Naive B cell (primary cell): ENCODE measurements at places on chromosomes 2 and 18.

DNA sequence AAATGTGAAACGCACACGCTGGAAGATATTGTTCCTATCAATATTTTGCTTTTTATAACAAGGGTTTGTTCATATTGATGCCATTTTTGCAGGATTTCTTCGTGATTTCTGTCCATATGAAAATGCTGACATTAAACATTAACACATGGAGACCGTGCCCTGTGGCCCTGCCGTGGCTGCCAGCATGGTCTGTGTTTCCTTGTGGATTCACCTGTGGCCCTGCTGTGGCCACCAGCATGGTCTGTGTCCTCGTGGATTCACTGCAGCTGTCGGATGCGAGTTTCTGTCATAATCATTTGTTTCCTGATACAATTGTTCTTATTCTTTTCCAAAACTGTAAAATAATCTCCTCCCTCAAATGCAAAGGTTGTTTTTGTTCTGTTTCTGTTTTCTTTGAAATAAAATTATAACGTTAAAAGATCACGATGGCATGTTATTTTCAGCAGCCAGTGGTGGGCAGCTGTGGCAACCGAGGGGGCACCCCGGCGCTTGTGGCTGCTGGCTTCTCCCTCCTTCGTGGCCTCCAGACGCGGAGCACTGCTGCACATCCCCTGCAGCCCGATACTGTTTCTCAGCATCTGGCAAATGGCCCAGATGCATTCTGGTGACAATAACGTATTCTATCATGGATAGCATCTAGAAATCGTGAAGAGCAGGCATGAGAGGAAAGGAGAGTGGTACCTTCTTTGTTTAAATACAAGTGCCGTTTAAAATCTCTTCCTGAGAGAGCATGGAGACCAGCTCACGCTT lies 143.5 kb downstream of the PTGR3 start:
- no peak for DNase-seq

GRCh38 chr2:236160366-236161081 lies 7.7 kb downstream of the GBX2 start:
- DNase-seq, result no peak

DNA sequence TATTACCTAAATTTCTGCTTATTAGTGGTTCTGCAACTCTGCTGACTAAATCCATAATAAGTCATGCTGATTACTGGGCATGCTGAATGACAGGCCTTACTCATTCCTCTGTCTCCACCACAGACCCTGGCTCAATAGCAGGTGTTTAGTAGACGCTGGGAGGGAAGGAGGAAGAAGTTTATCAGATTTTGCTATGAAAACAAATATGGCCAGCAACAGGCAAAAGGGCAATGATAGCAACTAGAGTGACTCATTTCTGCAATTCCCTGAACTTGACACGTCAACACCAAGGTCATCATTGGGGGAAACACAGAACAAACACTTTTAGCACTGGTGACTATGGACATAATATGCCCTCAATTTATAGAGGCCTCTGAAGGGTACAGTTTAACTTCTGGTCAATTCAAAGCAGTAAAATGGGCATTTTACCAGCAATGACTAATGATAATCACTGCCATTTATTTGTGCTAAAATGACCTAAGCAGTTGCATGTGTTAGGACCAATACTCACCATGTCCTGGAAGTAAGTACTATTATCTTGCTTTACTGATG lies 35.2 kb downstream of the TMEM163 start:
- DNase-seq, result no peak

DNA sequence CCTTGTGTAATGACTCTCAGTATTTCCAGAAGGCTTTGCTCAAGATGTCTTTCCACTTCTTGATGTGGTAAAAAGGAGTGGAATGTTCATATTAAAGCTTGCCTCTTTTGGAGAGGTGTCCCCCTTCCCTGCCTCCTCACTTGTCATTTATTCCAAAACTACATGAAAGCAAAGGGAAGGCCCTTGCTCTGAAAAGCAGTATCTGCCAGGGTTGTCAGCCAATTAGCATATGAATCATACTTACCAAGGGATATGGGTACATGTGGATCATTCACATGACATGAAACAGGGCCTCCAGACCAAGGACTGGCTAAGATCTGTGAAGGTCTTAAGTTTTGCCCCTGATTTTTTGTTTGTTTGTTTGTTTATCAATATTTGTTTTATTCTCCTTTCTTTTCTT lies 31.3 kb downstream of the ANXA4 start:
- no peak for DNase-seq

GRCh38 chr2:182358601-182359000 lies 68.2 kb downstream of the PDE1A start:
- DNase-seq, result no peak

GRCh38 chr18:49052891-49053644 lies 102.3 kb upstream of the SMAD7 start:
- DNase-seq, result peak; percentile 64

DNA sequence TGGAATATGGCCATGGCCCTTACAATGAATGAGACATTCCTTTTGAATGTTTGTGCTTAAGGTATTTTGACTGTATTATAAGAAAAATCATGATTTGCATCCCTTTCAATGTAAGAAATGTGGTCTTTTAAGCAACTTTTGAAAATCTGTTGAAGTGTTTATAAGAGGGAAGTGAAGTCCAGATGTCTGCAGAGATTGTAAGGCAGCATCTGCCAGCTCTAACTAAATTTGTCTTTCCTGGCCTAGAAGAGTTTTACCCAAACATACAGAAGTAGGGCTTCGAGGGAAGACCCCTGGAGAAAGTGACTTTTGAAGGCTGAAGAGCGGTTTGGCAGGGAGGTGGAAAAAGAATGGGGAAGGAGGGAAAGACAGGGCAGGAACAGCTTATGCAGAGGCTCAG lies 12.2 kb downstream of the EML6 start:
- DNase-seq, result no peak

DNA sequence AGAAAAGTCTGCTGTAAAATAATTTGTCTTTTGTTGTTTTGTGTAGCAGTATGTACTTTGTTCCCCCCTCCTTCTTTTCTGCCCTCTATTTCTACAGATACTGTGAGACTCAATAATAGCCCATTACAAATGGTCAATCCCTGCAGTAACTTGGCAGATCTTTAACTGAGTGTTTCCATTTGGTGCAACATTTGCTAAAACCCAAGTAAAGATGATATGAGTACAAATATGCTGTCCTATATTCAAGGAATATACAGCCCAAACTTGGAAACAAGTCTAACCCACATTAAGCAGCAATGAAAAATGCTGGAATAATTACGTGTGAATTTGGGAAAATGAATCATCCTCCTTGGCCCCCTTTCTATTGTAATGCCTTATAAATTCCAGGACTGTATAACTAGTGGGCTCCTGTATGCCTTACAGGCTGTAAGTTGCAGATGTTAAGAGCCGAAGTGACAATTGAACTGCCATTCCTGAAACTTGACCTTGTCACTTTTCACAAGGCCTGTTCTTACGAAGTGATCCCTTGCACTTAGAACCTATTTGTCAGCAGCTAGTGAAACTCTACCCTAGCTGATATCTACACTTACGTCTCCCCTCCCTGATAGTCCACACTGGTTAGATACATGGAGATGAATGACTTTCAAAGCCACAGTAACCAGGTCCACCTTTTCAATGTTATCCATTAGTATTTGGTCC lies 104.9 kb downstream of the IRS1 start:
- no peak for DNase-seq

GRCh38 chr2:42074661-42075060 lies 26.8 kb downstream of the PKDCC start:
- DNase-seq, result no peak

DNA sequence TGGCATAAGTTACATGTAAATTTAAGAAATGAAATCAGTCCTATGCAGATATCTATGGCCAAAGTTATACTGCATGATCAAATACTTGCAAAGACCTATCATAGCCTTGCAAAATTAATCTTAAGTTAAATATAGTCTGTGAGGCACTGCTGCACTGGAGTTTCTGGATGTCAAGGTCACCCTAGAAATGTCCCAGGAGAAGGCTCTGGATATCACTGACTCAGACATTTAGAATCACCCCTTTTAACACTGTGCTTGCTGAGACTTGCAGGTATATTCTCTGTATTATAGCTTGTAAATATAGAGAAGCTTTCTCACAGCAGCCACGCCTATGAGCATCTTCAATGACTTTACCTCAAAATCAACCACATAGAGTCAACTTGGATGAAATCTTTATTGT lies 51.5 kb downstream of the ETAA1 start:
- no peak for DNase-seq

- no peak for DNase-seq
Measured at GRCh38 chr2:60710707-60711106, 45.4 kb upstream of the PAPOLG start.

- no peak for DNase-seq
Measured at GRCh38 chr2:128086244-128086643, 4.8 kb upstream of the UGGT1 start.

DNA sequence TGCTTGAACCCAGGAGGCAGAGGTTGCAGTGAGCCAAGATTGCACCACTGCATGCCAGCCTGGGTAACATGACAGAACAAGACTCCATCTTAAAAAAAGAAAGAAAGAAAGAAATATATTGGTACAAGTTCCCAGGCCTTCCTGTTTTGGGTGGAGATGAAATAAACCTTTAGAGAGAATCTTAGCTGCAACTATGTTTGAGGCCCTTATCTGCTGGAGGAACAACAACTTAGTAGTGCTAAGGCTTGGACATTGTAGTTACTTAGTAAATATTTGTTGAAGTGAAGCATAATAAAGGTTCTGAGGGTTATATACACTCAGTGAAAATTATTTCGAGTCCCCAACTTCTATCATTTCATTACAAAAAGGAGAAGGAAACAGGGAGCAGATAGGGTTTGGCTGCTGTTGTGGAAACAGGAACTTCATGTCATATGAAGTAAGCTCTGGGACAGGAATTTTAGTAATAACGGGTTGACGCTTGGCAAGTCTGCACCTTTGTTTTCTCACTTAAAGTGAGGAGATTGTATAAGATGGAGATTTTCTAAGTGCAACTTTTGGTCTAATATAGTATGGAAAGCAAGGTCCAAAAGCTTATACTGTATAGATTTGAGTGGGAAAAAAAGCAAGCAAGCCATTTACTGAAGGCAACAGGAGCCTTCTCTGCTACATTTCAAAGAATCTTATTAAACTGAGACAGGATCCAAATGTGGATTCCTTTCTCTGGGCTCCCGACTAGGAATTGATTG lies 40.0 kb upstream of the AGPS start:
- DNase-seq, result no peak

DNA sequence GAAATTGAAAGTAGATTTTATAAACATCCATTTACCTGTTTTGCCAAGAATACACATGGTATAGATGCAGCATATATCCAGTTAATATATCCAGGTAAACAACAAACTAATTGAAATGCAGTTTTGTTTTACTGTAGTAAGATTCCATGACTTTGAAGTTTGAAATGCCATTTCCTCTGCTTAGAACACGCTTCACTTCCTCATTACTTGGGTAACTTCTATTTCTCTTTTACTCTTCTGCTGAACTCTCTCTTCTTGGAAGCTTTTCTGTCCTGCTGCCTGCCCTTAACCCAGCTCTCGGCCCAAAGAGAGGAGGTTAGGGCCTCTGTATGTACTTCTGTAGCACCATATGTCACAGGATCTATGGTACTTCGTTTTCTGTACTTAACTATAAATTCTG lies 14.1 kb upstream of the IL1RL2 start:
- no peak for DNase-seq

GRCh38 chr2:35960596-35960995 lies 395.0 kb upstream of the CRIM1 start:
- DNase-seq, result no peak

- no peak for DNase-seq
Measured at GRCh38 chr18:58785171-58785805, 79.4 kb upstream of the ZNF532 start.

- no peak for DNase-seq
Measured at GRCh38 chr2:128584296-128584890, 265.7 kb upstream of the HS6ST1 start.

DNA sequence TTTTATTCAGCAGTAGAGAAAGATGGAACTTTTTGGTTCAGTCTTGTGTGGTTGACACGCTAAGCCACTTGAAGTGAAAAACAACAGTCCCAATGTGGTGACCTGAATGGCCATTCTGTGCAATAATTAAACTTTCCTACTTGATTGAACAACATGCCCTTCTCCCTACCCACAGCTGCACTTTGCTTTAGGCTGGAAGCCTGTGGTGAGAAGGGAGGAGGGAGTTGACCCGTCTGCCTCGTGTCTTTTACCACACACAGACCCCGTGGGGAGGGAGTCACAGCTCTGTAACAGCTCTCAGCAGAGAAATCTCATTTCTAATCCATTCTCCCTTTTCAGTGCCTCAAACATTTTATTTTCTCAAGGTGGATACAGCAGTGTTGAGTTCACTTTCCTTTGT lies 138.2 kb upstream of the PKDCC start:
- no peak for DNase-seq

DNA sequence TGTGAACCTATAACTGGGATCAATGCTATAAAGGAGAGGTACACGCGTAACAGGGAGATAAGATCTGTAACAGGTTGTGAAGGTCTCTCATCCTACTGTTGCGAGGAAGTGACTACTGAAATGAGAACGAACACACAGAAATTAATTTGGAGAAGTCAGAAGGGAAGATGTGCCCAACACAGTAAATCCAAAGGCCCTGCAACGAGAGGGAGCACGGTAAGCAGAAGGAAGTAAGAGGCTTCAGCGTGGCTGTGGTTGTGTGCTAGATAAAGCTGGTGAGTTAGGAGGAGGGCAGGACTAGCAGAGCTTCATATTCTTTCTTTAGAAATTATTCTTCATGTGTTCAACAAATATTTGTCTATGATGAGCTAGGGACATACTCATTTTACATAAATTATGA lies 2.5 kb upstream of the ATG16L1 start:
- DNase-seq, result no peak

DNA sequence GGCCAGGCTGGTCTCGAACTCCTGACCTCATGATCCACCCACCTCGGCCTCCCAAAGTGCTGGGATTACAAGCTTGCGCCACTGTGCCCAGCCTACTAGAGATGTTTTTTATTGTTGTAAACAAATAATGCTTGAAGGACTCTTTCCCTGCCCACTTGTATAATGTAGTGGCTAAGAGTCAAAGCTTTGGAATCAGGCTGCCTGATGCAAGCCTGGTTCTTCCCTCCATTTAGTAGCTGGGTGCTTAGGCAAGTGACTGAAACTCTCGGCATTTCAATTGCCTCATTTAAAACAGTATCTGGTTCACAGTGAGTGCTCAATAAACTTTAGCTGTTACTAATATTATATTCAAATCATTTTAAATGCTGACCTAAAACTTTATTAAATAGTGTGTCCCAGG lies 264.0 kb upstream of the FBXO11 start:
- DNase-seq, result no peak

DNA sequence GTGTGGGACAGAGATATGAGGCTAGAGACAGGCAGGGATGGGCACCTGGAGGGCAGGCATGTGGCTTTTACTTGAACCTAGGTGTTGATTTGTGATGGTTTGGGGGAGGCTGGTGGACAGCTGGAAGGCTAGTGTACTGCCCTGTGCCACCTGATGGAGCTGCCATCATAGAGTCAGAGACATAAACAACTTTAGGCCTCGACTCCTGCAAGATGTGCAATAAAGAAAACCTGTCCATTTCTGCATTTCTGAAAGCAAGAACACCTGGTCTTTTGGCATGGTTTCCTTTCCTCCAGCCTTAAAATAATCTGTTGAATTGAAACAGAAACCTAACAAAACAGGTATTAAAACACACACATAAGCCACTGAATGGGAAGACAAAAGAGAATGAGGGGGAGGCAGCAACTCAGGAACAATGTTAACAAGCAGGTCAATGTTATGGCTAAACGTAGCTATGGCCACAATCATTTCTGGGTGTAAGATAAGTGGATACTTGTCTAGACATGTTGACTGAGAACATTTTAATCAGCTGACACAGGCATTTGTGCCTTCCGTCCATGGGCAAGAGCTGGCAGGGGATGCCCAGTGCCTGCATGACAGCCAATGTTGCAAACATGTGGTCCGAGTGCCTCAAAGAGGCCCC lies 87.8 kb downstream of the KCTD1 start:
- DNase-seq, result no peak

GRCh38 chr18:63224630-63225029 lies 94.9 kb downstream of the BCL2 start:
- DNase-seq, result no peak
